ENCODE measurements at places on chromosomes 1 and 21.
A peak's percentile ranks its signal among the peaks of the same experiment; 100 is the strongest.

DNA sequence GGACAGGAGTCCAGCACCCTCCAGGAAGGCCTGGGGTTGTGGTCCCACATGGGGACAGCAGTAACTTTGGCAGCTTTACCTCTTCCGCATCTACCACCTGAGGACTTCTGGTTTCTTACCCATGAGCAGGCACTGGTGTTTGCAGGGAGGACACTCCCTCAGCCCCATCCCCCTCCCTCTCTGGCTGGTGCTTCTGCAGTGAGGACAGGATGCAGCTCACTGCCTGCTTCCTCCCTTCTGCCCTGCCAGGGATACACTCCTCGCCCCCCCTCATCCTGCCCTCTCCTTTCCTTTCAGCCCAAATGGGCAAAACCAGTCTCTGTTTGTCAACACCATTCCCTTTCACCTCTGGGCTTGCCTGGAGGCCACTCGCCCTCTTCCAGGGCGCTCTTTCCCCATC lies 62.4 kb downstream of the KIRREL1 start:
- DNase-seq: no peak

- DNase-seq: no peak
These were observed 82.4 kb downstream of the ZMYM4 start for GRCh38 chr1:35350872-35351271.

GRCh38 chr1:243346016-243346415 lies 90.2 kb downstream of the SDCCAG8 start:
- no peak for DNase-seq

- DNase-seq: no peak
These were observed 45.8 kb downstream of the RGS7 start for GRCh38 chr1:241311056-241311746.

DNA sequence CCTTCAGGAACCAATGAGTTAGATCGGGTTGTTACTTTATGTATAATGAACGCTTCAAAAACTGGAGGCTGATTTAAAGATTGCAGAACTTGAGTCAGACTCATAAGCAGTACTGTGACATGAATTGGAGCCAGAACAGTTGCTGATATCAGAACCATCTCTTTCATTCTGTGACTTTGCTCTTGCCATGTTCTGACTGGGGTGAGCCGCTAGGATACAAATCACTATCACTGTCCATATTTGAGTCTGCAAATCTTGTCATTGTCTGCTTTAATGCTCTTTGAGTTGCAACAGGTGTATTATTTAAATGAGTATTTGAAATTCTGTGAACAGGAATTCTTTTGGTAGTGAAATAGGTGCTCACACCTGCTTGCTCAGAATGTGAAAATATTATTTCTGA lies 52.5 kb downstream of the LRIG2 start:
- DNase-seq: no peak

DNA sequence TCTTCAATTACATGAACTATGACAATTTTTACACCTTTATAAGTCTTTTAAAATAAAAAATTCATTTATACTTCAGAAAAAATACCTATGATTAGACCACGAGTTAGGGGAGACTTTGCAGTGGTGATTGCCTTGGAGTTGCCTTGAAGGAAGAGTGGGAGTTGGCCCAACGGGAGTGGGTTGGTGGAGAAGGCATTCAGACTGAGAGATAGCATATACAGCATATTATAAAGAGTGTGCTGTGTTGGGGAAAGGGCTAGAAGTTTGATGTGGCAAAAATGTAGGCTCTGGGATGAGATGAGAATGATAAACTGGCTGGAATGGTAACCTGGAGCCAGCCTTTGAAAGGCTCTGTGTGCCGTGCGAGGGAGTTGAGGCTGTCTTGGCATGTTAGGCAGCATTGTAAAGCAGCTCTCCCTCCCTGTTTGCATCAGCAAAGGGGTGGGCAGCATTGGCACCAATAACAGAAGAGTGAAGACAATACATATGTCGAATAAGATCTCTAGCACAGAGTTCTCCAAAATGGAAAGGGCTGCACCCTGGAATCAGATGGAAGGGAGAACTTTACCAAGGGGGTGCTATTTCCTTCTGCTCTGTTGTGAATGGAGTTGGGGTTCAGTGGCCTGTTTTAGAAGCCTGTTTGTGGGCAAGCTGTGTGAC lies 24.4 kb downstream of the MPZL1 start:
- no peak for DNase-seq

- no peak for DNase-seq
These were observed 227.6 kb downstream of the RGS7 start for GRCh38 chr1:241129207-241129960.

DNA sequence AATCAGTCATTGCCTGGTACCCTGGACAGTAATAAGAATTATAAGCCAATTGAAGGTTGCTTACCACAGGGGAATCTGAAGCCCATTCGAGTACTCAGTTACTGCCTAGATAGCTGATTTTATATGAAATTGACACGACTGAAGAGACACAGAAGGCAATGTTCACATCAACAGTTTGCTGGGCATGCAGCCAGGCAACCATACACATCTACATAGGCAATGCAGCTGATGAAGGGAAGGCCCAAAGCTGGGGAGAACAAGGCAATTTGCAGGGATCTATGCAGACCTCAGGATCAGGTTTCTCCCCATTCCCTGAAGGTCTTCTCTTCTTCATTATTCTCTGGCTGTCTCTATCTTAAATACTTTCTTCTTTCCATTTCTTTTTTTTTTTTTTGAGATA lies 448.7 kb downstream of the PTBP2 start:
- DNase-seq: no peak

GRCh38 chr1:171841931-171842761 lies 848 bp downstream of the DNM3 start:
- DNase-seq: no peak

DNA sequence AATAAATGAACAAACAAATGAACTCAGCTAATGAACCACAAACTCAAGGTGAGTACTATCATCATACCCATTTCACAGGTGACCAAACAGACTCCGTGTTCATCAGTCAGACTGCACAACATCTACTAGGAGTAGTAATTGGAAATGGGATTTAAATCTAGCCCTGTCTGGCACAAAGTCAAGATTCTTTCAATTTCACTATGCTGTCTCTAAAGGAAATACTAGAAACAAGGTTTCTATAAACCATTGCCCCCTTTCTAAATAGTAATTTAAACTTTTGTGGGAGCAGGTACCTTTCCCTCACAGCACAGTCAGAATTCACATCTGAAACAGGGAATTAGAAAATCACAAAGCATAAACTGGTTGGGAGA lies 160.3 kb downstream of the TGFBR3 start:
- no peak for DNase-seq

DNA sequence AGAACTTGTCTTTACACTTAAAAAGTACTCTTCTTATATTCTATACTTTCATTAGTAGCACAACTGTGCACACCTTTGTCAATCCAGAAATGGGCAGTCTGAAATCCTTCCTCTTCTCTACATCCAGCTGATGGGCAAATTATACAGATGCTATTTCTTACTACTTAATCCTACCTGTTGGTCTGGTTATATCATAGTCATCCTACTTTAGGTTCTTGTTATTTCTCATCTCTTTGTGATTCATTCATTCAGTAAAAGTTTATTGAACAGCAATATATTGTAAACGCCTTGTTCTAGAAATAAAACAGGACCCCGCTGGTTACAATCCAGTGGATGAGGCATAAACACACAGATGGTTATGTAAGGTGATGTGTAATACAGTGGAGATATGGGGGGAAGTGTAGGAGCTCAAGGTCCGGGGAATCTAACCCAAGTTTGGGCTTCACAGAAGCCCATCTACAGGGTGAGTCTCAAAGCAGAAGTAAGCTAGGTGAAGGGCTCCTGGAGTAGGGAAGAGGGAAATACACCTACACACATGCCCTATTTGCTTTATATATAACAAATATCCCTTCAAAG lies 11.8 kb upstream of the FUBP1 start:
- DNase-seq: no peak

GRCh38 chr1:80258659-80259058 lies 1252.1 kb upstream of the ADGRL4 start:
- DNase-seq: no peak

DNA sequence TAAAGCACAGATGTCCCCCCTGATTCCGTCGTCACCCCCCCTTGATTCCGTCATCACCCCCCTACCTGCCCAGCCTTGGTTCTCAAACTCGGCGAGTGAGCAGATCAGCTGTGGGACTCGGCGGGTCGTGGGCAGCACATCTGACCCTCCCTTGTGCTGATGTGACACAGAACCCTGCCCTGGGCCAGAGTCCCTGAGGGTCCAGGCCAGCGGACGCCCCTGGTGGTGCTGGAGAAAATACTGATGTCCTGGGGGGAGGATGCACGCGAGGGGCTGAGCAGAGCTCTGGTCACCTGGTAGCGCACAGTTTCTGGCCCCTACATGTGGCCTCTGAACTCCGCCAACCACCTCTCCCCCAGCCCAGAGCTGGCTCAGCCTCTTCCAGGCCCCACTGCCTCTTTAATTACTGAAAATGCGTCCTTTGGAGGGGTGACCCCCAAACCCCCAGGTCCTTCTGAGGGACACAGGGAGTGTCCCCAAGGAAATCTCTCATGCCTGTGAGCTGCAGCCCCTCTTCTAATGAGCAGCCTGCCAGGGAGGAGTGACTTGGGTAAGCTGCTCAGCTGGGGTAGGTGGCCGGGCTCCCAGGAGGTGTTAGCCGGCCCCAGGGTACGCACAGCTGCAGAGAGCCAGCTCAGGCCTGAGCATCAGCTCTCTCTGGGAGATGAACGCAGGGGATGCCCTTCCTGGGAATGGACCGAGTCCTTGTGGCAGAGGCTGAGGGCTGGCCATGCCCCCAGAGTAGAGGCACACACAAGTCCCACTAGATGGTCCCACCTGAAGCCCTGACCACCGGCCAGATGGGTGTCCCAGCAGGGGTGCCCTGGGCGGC lies 129.5 kb upstream of the ARHGEF16 start:
- no peak for DNase-seq

- DNase-seq: peak; percentile 88
These were observed 9.1 kb downstream of the IFI6 start for GRCh38 chr1:27662707-27663393.

DNA sequence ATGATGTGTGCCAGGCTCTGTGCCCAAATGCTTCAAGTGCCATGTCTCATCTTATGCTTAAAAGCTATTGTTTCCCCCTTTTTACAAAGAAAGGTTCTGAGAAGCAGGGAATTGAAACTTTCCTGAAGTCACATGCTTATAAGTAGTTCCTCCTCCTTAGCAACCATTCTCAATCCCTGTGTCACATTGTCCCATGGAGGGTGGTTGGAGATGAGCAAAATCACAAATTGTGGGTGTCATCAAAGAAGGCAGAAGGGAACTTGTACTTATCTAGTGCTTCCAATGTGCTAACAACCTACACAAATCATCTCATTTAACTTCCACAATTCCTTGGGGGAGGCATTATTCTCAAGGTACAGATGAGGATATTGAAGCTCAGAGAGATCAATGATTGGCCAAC lies 10.1 kb upstream of the ERICH3 start:
- DNase-seq: no peak

DNA sequence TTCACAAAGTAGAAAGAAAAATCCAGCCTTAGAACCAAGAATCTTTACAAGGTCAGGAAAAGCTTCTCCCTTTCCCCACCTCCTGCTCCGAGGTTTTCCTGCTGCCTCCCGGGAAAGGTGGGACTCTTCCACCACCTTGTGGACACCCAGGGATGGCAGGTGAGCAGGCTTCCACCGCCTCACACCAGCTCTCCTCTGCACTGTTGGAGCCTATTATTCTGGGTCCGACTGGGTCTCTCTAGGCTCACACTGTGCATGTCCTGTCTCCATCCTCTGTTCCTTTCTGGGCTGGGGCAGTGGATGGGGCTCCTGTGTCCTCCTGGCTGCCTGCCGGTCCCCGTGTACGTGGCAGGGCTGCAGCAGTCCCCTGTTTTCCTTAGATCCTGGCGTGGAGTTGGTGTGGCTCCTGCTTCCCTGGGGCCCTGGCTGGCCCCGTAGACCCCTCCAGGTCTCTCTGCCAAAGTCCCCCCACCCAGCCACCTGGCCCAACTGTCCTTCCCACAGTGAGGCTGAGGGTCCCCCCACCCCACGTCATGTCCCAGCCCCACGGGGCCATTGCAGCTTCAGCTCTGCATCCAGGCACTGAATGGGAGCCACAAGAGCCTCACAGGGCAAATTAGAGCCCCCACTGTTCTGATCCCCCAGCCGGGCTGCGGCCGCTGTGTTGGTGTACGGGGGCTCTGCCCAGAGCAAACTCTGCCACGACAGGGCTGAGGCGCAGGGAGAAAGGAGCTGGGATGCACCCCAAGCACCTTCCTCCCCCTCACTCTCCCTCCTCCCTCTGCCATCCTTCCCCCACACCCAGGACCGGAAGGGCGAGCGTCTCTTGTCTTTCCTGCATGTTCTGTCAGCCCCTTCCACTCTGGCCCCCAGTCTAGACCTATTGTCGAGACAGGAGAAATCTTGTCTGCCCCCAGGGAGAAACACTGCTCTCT lies 3.3 kb upstream of the SLC45A1 start:
- peak; percentile 8 for DNase-seq

DNA sequence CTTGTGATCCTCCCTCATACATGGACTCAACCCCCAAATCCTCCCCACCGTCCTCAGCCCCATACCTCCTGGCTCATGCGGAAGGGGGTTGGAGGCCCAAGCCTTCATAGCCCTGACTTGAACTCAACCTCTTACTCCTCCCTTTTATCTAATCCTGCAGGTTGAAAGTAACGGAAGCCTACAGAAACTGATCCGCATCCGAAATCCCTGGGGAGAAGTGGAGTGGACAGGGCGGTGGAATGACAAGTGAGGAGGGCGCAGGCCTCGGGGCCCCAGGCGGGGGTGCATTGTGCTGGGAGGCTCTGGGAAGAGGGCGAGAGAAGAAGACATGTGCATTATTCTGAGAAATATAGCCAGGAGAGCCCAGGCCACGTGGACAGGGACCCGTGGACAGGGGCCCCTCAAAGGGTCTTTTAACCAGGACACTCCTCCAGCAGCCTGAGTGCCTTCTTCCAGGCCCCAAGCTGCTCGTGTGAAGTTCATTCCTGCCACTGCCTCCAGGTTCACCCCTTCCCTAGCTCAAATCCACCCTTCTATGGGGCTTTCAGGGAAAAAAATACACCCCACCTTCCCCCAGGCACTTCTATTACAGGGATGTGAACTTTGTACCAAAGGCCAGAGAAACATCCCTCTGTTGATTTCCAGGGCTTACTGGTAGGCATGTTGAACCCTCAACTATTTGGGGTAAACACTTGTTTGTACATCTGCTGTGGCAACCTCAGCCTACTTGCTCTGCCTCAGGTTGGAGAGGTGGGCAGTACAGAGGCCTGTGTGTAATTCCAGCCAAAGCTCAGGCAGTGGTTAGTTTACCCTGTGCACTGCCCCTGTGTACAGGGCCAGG lies 38.6 kb downstream of the CAPN2 start:
- no peak for DNase-seq

- DNase-seq: no peak
These were observed 160.7 kb downstream of the HHIPL2 start for GRCh38 chr1:222387007-222387814.

DNA sequence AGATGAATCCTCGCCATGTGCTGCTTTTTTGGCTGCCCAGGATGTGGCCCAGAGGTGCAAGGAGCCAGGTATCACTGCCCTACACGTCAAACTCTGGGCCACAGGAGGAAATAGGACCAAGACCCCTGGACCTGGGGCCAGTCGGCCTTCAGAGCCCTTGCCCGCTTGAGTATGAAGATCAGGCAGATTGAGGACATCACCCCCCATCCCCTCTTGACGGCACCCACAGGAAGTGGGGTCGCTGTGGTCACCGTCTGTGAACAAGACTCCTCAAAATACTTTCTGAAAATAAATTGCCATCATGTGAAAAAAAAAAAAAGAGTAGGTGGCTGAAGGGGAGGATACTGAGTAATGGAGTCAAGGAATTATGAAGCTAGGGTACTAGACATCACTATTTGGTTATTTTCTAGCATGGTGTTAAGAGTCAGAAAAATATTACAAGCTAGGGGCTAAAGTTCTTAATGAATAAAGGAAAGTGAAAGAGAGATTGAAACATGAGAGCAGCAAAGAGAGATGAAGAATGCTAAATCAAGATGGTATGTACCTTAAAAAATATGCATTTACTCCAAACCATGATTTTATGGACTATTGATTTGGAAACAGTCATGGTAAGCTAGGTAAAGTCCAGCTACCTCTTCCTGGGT lies 84.9 kb downstream of the CLEC20A start:
- DNase-seq: no peak
